ENCODE measurements at places on chromosomes 1 and 21. TPM values are rescaled to one million over a fixed set of nuclear protein-coding genes. Genes with fewer than 3 reads are reported as not detected.

GRCh38 chr1:77673716-77674355 is 8.6 kb downstream of the ZZZ3 start:
- DNase-seq: no peak

DNA sequence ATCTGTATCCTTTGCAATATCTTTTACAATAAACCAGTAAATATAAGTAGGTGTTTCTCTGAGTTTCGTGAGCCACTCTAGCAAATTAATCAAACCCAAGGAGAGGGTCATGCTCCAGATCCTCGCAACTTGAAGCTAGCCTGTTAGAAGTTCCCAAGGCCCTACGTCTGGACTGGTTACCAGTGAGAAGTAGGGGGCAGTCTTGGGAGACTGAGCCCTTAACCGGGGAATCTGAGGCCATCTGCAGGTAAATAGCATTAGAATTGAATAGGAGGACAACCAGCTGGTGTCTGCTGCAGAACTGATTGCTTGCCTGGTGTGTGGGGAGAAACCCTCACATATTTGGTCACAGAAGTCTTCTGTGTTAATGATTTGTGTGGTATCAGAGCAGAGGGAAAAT is 190.5 kb downstream of the RYR2 start:
- DNase-seq: no peak

DNA sequence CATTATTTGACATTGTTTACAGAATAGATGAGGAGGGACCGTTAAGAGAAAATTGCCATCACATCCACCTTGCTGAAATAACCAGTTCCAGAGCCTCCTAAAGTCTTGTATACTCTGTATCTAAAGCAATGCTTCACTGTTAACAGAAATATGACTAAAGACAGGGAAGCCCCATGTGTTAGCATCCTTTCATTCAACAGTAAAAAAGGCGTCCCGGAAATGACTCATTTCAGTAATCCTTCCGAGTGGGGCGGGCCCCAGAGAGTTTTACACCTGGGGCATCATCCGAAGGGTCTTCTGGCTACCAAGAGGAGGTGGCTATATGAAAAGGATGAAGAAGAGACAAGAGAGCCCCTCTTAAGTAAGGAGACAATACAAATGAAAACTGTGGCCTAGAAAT is 227.2 kb downstream of the SLC45A1 start:
- no peak for DNase-seq

Gene FAAH
- total RNA-seq: 0.46 TPM

GRCh38 chr1:54296666-54297065 is 96.7 kb downstream of the MRPL37 start:
- DNase-seq: no peak

DNA sequence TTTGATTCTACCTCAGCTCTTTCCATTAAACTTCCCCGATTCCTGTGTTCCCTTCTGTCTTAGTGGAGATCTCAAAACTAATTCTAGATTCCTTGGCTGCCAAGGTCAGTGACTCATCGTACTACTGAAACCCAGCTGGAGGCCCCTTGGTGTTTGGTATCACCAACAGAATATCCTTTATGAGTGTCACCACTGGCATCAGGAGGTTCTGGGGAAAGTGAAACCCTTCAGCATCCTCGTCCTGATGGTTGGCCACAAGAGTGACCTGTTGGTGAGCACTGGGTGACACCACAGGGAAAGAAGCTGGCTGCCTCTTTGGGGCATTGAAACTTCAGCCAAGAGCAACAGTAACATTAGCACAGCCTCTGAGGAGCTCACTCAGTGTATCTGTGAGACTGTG is 9.6 kb downstream of the RAB42 start:
- DNase-seq: no peak

Gene DDX20
- total RNA-seq: 21.2 TPM

- DNase-seq: no peak
Observed at GRCh38 chr1:205129447-205130029, 7.8 kb upstream of the RBBP5 start.

GRCh38 chr1:26844424-26845196 is 18.1 kb downstream of the ZDHHC18 start:
- DNase-seq: no peak

- DNase-seq: peak; percentile 55
Observed at GRCh38 chr1:159598196-159598595, 10.6 kb downstream of the APCS start.

DNA sequence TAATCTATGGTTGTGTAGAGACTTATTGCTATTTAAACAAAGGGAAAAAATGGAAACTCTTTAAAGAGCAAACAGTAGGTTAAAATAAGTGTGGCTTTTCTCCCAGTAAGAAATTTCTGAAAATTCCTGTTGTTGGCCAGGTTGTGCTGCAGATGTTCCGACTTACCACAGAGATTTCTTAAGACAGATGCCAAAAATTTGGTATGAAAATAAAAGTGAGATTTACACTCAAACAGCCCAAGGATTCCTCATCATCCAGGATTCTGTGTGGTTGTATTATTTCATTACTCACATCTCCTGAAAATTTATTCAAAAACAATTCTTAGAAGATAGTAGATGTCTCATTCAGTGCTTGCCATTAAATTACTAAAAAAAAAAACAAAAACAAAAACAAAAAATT is 296.7 kb upstream of the PTBP2 start:
- no peak for DNase-seq

DNA sequence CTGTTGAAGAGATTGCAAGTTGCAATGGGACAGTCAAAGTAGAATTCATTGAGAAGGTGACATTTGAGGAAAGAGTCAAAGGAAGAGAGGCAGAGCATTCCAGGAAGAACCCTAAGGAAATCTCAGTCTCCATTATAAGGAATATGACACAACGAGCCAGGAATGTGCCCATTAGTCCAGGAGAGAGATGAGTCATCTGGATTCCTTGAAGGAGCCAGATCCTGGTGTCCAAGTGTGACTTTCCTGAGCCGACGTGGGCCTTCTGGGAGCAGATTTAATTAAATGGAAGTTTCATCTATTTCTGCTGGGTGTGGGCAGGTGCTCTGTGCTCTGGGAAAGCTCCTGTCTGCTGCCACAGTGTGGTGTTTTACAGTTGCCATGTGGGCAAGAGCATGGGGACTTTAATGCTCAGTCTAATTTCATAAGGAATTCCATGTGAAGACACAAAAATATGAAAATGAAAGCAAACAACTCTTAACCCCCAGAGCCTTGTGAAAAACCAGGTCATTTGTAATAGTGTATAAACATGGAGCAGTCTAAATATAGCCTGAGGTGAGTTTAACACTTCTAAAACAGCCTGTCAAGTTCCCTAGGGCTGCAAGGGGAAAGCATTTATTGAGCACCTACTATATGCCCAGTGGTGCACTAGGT is 111.4 kb upstream of the ARTN start:
- DNase-seq: peak; percentile 81

DNA sequence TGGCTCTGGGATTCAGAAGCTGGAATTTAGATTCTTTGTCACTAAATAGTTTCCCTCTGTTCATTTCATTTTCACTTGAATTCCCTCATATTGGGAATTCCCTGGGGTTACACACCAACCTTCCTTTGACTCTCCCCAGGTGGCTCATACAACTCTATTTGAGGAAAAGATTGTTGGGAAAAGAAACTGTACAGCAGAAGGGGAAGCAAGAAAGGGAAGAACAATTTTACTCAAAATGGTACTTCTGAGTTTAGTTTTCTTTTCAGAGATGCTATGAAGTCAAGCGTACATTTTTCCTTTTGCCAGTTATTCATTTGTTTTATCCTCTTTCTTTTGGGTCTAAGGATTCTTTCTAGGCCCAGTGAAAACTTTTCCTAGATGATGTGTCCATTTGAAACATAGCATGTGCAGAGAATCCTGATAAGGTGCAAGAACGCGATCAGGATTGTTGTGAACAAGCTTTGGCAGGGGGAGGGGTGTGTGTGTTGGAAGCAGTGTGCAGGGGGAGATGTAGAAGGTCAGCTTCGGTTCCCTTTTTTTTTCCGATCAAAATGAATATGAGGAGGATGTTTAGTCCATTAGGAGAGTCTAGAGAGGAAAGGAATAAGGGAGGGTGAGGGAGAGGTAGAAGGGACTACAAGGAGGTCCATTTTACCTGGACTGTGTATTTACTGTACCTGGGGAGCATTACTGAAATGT is 26.8 kb upstream of the CD1D start:
- no peak for DNase-seq

Gene S100A5
- not detected for total RNA-seq

DNA sequence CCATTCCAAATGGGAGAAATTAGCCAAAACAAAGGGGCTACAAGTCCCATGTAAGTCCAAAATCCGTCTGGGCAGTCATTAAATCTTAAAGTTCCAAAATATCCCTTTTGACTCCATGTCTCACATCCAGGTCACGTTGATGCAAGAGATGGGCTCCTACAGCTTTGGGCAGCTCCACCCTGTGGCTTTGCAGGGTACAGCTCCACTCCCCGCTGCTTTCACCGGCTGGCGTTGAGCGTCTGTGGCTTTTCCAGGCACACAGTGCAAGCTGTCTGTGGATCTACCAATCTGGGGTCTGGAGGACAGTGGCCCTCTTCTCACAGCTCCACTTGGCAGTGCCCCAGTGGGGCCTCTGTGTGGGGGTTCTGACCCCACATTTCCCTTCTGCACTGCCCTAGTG is 130.2 kb downstream of the TPR start:
- no peak for DNase-seq

Gene LMO4
- total RNA-seq: 26.6 TPM

- DNase-seq: no peak
Observed at GRCh38 chr1:6483017-6483760, 8.3 kb downstream of the PLEKHG5 start.

- DNase-seq: no peak
Observed at GRCh38 chr1:98490099-98490498, 171.4 kb upstream of the SNX7 start.

GRCh38 chr1:45752014-45752413 is 1.6 kb upstream of the IPP start:
- DNase-seq: no peak

DNA sequence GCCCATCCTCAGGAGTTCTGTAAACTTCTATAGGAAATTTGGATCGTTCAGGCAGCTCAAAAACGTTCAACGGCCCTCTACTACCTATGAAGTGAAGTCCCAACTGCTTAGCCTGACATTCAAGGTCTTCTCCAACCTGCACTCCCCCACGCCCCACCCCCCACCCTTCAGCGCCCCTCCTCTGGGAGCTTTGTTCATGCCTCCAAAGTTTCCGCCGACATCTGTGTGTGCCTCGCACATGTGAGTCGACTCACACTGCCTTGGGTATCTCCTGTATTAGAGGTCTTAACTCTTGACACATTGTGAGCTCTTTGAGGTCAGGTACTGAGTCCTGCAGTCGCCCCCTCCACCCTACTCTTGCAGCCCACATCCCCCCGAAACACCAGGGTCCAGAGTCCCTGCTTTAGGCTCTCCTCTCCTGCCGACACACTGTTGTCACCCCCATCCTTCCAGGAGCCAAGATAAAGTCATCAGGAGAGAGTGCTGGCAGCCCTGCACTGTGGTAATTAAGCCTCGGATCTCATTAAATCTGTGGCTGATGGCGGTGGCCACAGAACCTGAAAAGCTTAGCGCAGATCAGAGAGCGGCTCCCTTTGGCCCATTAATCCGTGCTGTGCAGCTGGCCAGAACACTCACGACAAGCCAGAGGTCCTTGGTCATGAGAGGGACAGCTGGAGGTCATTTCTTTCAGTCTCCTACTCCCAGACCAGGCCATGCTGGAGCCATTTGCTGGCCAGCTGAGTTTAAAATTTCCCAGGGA is 1.4 kb upstream of the PAFAH2 start:
- DNase-seq: no peak

Gene FCER1G
- total RNA-seq: 0.26 TPM

GRCh38 chr1:27430903-27431600 is 38.6 kb downstream of the GPR3 start:
- peak; percentile 66 for DNase-seq

DNA sequence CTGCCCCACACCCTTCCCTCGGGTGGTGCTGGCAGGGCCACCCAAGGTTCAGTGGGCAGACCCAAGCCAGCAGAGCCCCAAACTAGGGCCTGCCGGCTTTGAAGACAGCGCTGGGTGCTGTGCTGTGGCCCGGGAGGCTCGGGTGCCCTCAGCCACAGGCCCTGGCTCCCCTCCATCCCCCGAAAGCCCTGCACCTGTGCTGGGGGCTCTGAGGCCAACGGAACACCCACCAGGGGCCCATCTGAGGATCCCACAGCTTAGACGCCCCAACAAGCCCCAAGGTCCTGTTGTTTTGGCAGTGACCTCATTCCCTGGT is 8.6 kb downstream of the ITGB2 start:
- DNase-seq: no peak

Gene SSR2
- total RNA-seq: 499 TPM

GRCh38 chr1:220755309-220755708 is 7.2 kb downstream of the MTARC2 start:
- DNase-seq: no peak

Gene FAM177B
- total RNA-seq: not detected

DNA sequence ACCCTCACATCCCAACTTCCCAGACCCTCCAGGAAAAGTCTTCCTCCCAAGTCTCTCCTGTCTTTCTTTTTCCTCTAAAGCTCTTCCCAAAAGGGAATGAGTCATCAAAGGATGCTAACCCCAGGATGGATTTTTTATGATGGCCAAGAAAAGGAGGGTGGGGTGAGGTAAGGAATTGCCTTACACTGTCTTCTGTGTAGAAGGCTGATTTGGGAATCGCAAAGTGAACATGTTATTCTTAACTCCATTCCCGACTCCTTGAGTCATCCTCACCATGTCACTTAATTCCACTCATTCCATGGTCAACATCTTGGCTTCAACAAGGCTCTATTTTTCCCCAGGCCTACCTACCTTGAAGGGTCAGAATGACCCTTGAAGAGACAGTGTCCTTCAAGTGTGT is 44.0 kb downstream of the TBX15 start:
- DNase-seq: no peak

Gene DNAI4
- total RNA-seq: 3.6 TPM

GRCh38 chr1:18573170-18573569 is 57.5 kb upstream of the PAX7 start:
- DNase-seq: no peak

GRCh38 chr1:222283147-222283768 is 264.6 kb downstream of the HHIPL2 start:
- DNase-seq: no peak

- DNase-seq: no peak
Observed at GRCh38 chr21:31660591-31660990, 1.1 kb downstream of the SOD1 start.

- DNase-seq: no peak
Observed at GRCh38 chr1:22639286-22639685, 2.9 kb downstream of the C1QA start.

DNA sequence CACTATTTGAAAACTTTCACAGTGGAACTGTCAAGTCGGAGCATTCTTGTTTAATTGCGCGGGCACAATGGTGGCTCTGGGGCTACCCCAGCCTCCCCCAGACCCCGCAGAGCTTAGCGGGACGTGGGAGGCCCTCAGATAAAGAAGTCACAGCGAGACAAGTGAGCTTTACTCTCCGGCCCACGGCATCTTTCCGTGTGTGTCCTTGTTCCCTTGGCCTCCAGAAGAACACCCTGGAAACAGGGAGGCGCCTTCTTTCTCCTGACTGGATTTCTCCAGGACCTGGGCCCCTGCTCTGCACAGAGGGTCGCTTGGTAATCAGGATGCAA is 382.8 kb downstream of the RRAGC start:
- no peak for DNase-seq

DNA sequence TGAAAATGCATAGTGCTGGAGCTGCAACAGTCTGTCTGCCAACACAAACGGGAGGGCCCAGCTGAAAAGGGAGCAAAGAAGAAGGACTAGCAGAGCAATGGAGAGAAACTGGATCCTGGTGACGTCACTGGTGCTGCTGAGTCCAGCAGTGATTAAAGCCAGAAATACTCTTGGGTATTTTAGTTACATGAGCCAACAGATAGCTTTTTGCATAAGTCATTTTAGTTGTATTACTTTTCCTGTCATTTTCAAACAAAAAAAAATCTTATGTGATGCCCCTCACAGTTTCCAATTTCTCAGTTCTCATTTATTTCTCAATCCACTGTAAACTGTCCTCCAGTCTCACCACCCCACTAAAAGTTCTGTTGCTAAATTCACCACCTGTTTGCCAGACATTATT is 38.7 kb upstream of the NEK7 start:
- no peak for DNase-seq

Gene TENT5C
- 0.07 TPM for total RNA-seq
